Kidney epithelial cell (primary cell): ENCODE measurements at places on chromosomes 13 and 19.

DNA sequence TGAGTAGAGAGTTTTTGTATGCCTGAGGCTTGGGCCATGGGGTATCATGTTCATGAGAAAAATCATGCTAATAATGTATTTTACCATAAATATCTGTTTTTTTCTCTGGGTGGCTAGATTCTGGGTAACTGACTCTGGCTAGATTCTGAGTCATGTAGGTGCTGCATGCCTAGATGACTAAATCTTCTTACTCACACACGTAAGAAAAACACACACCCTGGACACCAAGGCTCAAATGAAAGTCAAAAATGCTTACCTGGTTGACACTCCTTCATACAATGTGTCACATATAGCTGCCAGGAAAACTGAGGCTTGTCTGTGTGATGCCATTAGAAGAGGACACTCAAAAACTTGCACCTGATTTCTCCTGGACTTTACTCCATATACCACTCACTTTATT, 597.4 kb upstream of the SLITRK1 start:
- peak; percentile 31 for DNase-seq

GRCh38 chr13:100983111-100983510, 308.5 kb upstream of the TMTC4 start:
- no peak for DNase-seq

- DNase-seq: no peak
These were observed 2.7 kb downstream of the ING1 start for GRCh38 chr13:110716247-110716515.

- DNase-seq: no peak
These were observed 131.5 kb upstream of the GJB6 start for GRCh38 chr13:20363603-20364002.

DNA sequence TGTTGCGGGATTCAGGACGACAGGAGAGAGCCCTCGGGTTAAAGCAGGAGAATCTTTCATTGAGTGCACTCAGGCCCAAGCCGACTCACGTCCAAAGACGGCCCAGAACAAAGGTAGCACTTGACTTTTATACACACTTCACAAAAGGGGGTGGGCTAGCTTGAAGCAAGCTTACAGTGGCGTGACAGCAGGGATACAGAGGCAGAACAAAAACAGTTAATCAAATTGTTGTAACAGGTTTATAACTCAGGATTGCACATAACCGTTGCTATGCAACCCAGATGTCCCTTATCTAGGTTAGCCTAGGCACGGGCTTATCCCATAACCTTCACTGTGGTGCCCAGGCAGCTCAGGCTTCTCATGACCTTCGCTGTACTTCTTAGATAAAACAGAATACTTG, 2.0 kb downstream of the MED25 start:
- no peak for DNase-seq

DNA sequence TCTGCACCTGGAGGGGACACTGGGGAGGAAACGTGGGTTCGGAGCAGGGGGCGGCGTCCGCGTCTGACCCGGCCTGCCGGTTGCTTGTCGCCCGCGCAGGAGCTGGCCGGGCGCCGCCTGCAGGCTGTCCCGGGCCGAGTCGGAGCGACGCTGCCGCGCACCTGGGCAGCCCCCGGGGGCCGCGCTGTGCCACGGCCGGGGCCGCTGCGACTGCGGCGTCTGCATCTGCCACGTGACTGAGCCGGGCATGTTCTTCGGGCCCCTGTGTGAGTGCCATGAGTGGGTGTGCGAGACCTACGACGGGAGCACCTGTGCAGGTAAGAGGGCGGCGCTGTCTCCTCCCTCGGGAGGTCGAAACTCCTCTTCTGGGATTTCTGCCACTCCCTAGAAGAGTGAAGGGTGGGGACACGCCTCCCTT, 1.3 kb downstream of the ITGBL1 start:
- DNase-seq: no peak

GRCh38 chr13:79502859-79503468, 22.0 kb downstream of the NDFIP2 start:
- no peak for DNase-seq

DNA sequence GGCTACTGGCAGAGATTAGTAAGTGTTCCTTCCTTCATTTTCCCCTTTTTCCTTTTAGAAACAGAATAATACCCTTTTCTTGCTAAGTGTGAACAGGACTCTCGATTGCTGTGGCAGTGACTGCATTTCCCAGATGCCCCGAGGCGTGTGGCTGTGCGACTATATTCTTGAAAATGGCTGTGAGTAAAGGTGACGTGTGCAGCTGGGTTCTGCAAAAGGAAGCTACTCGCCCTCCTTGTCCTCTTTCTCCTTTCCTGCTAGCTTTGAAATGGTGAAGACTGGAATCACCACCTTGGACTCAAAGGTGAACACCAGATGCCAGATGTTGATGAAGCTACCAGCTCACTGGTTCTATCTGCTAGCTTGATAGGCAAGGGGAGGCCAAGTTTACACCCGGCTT, 121.4 kb downstream of the MIPEP start:
- DNase-seq: no peak

- no peak for DNase-seq
These were observed 29.4 kb downstream of the KLF12 start for GRCh38 chr13:74104661-74105275.
